ENCODE measurements at places on chromosomes 3 and 15. TPM values are rescaled to one million over a fixed set of nuclear protein-coding genes. Genes with fewer than 3 reads are reported as not detected.

The GOLGA6L7 gene
- total RNA-seq = not detected

The CCR3 gene
- total RNA-seq = not detected

The RHOV gene
- total RNA-seq = 4.8 TPM

The ARGFX gene
- total RNA-seq = not detected

The CLDN1 gene
- 19.6 TPM for total RNA-seq

The GOLGA8T gene
- total RNA-seq = 1.7 TPM

The ACY1 gene
- 26.4 TPM for total RNA-seq

The TLR9 gene
- total RNA-seq = 0.02 TPM

The GATA2 gene
- total RNA-seq = 3.7 TPM

The POLQ gene
- 5.6 TPM for total RNA-seq

The NUP210 gene
- total RNA-seq = 40.0 TPM

The TMOD3 gene
- 47.3 TPM for total RNA-seq

The CMSS1 gene
- total RNA-seq = 40.3 TPM
